Activated gamma-delta T cell treated with Interleukin-2 at 50 U/mL for 16 hours (primary cell): ENCODE measurements at places on chromosomes 11 and 22.

DNA sequence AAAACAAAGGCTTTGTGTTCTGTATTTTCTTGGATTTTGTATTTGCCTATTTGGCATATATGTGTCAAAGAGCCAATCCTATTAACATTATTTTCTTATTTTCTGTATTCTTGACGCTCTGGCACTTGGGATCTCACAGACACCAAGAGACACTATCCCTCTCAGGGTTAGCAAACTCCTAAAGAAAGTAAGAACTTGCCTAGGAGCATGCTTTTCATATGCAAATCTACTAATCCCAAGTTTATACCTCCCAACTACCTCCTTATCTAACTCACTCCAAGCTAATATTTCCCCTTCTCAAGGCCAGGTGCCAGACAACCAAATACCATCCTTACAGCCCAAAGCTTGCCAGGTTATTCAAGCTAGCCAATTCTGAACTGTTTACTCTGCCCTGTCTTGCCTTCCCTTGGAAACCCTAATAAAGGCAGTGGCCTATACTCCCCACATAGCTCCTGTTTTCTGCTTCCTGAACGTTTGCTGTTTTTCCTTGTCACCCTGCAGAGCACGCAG, 455.4 kb upstream of the ANO3 start:
- DNase-seq, result no peak

DNA sequence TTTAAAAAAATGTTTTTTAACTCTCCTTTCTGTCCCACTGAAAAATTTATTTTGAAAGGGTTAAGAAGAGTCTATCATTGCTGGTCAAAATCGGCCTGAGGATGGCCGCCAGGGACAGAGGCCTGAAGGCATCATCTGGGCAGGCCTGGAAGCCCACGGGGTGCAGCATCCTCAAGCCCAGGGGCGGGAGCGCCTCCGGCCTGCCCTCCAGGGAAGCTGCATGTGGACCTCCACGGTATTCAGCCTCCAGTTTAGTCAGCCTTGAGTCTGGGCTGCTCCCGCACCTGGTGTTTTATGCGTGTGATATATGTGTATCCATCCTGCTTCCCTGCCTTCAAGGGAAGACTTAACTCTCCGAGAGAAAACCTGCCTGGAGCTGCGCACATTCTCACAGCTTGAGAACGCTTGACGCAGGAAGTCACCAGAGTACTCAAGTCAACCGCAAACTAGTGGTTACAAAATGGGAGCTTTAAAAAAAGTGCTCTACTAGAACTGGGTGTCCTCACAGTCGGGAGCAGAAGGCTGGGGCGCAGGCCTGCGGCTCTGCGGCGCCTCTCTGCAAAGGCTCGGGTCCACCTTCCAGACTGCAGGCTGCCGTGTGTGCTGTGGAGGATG, 13.6 kb upstream of the BID start:
- DNase-seq, result no peak

DNA sequence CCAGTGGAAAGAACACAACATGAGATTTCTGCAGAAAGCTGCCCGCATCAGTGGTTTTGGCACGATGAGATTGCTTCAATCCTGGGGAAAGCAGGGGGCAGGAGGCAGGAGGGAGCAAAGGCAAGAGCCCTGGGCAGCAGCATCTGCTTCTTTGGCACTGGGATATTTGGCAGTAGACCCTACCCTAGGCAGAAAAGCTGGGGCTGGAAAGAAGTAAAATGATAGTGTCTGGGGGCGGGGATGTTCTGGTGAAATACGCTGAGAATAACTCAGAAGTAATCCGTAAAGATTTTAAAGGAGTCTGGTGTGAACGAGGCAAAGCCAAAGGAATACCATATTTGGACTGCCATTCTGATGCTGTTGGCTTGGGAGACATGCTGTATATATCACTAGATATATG, 62.0 kb downstream of the FAM76B start:
- no peak for DNase-seq

DNA sequence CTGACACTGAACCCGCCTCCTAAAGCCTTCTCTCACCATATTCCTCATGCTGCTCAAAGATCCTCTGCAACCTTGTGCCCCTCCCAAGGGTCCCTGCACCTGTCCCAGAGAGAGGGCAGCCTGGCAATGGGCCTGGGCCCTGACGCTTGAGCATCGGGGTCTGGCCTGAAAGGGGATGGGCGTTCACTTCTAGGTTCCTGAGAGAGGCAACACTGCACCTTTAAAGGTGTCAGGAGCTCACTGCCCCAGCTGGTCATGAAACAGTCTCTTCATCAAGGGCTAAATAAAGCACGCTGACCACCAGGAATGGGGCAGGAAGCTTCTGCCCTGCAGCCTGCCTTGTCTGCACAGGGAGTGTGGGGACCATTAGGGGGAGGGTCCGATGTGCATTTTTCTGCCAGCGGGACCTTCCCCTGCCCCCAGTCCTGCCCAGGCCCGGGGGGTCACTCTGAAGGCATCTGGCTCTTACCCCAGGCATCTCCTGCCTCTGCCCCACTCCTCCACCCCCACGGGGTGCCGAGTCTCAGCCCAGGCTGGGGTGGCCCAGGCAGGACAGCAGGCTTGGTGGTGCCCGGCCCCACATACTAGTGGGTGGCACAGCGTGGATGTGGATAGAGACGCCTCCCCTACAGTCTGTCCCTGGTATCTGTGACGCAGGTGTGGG, 3.5 kb downstream of the C11orf21 start:
- no peak for DNase-seq

DNA sequence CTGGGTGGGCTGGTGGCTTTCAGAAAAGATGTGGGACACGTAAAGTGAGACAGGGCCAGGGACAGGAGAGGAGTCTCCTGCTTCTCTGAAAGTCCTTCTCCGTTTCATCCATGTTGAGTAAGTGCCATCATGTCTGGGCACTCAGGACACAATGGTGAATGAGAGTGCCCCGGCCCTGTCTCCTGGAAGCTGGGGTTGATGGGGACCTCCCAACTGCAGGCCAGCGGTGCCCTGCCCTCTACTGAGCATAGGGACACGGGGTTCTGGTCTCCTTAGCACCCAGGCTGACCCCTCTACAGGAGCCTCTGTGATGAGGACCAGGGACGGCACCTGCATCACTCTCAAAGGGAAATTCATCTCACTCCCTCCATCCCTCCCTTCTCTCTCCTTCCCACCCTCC, 772.3 kb downstream of the BRD1 start:
- DNase-seq, result no peak

DNA sequence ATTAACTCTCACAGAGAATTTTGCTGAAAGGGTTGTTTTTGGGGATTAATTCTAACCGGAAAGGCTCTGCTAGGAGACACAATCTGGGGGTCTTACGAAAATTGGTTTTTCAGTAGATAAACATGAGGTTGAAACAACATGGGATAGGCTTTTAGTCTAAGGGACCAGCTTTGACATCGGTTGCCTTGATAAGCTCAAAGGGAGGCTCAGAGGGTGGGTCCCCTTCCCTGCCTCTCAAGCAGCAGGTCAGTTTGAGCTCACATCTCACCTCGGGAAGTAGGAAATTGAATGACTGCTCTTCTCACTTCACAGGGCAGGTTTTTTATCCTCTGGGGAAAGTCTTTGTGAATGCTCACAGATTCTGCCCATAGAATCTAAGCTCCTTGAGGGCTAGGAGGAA, 70.2 kb upstream of the KIRREL3 start:
- DNase-seq, result no peak

DNA sequence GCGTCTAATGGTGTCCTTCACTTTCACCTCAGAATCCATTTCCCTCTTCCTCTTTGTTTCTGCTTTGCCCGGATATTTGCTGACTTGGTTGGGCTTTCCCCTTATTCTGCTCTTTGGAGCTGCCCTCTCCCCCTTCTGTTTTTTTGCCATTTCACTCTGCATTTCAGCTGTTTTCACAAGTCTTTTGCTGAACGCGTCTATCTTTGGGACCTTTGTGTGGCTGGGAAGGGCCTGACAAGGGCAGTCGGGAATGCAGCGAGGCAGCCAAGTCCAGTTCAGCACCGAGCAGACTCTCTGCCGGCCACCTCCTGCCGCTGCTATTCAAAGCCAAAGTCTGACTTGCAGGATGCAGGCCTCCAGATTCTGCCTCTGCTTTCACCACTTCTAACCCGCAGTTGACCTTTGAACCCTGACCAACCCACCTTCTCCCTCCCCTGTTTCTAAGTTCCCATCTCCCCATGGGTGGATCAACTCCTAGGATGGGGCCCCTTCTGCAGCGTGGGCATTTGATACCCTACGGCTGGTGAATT, 38.2 kb downstream of the FEZ1 start:
- no peak for DNase-seq

DNA sequence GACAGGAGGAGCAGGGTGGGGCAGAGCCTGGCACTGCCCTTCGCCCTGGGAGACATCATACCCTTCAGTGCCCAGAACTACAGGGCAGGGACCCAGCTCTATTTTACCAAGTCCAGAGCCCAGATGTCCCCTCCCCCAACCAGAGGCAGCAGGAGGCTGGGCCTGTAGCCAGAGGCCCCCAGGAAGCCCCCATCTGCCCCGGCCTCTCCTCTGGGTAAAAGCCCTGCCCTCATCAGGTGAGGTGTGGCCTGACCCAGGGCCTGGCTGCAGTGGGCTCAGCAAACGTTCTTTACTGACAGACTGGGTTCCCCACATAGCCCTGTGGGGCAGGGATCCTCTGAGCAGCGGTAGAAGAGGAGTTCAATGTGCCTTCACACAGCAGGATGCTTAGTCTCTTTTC, 51.8 kb upstream of the SLC22A12 start:
- no peak for DNase-seq

DNA sequence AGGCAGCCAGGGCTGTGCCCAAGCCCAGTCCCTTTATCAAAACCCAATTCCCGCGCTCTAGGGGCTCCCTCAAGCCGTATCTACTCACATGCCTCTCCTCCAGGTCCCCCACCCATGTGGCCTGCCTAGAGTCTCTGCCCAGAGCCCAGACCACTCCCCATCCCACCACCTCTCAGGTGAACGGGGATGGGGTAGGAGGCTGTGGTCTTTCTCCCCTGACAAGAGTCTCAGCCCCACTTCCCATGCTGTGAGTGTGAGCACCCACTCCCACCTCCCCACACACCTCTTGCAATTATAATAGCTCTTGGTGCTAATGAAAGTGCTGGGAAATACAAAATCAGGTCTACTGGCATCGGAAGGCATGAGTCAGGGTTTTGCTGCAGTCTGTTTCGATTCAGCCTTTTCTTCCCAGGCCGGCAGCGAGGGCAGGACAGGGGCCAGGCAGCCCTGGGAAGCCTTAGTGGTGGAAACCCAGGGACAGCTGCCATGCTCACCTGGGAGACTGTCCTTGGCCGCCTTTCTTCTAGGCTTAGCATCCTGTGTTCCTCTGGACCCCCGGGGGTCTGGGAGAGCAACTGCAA, 16.7 kb upstream of the TMPRSS4 start:
- no peak for DNase-seq
